NT2/D1 (cell line): ENCODE measurements at places on chromosomes 6 and 20.

GRCh38 chr6:31575335-31575901 lies at the start of gene TNF:
TSS of gene TNF (plus strand) at chr6:31575565. CDS start at chr6:31575742, 177 bp downstream.
- no peak for DNase-seq

- DNase-seq: no peak
Observed at GRCh38 chr20:50621068-50621665, 70.2 kb downstream of the RIPOR3 start.

DNA sequence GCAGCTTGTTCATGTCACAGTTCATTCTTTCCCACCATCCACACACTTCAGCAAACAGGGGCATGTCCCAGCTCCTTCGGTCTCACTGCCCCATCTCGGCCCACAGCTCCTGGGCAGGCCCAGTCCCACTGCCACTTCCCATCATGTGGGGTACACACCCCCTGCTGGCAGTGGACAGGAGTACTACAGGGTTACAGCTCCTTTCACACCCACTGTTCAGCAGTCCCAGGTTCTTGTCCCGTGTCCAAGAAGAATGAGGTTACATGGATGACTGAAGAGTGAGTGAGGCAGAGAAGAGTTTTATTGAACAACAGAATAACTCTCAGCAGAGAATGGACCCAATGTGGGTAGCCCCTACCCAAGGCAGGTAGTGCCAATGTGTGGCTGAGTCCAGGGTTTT lies 77.8 kb upstream of the SMLR1 start:
- no peak for DNase-seq

- no peak for DNase-seq
Observed at GRCh38 chr20:63100174-63100925, 93.6 kb upstream of the BHLHE23 start.

DNA sequence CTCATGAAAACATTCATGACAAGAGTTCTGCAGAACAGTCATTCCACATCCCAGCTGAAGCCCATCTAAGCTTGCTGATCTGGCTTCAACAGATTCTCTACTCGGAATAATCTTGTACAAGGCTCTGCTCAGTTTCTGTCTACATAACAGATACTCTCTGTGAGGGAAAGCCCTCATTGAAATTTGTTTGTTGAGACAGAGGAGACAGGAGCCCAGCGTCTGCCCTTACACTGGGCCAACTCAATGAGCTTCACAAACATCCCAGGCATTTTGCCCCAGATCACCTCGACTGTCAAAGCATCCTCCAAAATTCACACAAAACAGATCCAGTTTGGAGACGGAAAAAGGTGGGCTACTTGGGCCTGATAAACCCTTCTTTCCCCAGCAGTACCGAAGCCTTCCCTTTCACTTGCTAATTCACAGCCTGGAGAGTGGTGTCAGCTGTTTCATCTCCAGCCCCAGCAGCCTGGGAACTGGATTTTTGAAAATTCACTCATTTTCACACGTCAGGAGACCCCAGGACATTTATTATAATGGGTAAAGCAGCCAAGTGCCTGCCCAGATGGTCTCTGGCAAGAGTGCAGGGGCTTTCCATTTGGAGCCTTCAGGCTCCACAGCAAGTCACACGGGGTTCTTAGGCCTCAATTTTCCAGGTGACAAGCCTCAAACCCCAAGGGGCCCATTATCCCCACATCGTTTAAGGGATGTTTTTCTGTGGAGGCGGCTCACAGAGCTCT lies 7.3 kb downstream of the CCDC167 start:
- DNase-seq: no peak

DNA sequence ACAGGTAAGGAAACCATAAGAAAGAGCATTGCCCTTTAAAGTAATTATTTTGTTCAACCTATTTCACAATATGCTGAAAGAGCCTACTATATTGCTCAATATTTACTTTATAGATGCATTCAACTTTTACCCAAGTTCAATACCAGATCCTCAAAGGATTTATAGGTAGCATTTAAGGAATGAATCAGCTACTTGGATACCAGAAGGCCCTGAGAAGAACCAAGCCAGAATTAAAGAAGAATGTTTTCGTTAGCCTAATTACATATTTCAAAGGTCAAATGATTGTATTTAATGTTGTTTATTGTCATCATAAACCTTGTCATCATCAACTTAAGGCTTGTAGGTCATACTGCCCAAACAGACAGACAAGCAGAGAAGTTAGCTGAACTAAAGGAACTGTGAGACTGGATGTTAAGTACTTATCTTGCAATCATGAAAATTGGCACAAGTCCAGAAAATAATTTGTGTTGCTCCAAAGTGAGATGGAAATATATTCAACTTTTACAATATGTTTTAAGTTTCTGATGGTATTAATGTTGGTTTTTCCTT lies 636.7 kb downstream of the RFPL4B start:
- DNase-seq: no peak

- peak; percentile 84 for DNase-seq
Observed at GRCh38 chr20:44747166-44748004, 1.7 kb downstream of the KCNK15 start.

DNA sequence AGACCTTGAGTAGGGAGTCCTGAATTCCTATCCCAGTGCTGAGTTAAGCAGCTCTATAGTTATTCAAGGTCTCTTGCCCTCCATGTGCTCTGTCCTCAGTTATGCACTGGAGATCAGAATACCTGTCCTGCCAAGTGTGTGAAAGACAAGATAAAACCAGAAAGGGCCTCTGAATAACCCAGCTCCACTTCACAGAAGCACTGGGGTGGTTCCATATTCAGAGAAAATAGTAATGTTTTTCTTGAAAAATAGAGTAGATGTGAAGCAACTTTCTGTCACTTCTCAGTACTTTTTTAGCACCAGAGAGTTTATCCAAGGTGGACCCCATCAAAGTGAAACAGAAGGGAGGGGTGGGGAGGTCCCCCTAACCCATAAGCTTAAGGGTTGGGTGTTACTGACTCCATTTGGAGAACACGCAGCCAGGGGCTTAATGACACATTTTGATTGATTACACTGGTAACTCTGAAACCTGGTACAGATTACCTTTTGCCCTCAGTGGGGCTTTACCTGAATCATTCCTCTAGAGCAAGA lies 509.8 kb upstream of the JARID2 start:
- peak; percentile 20 for DNase-seq

GRCh38 chr6:85464722-85465150 lies 14.9 kb downstream of the NT5E start:
- DNase-seq: no peak

DNA sequence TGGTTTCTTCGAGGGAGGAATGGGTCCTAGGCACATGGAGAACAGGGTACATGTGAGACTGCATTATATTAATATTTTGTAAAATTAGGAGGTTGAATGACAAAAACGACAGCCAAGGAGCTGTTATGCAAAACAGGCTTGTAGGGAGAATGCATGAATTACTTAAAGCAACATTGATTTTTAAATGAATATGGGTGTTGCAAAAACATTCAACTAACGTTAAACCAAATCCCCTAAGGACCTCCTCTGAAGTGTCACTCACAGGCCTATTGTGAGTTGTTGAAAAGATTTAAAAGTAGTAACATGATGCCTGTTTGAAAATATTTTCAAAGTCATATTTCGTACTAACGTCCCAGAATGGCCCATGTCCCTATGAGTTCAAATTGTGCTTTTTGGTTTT lies 21.9 kb downstream of the FBXL4 start:
- DNase-seq: no peak

- DNase-seq: no peak
Observed at GRCh38 chr6:39999006-39999867, 65.0 kb upstream of the MOCS1 start.

DNA sequence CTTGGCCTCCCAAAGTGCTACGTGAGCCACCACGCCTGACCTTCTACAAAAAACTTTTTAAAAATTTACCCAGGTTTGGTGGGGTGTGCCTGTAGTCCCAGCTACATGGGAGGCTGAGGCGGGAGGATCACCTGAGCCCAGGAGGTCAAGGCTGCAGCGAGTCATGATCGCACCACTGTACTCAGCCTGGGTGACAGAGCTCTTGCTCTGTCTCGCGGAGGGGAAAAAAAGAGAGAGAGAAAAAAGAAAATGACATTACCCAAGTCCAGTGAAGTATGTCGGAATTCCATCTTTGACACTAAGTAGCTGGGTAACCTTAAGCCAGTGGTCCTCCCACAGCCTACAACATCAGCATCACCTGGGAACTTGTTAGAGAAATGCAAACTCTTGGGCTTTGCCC lies 18.8 kb upstream of the MAP1LC3A start:
- no peak for DNase-seq

- no peak for DNase-seq
Observed at GRCh38 chr6:1470040-1470439, 80.7 kb downstream of the FOXF2 start.
